Iris pigment epithelial cell (primary cell): ENCODE measurements at places on chromosomes 6 and 20.
A peak's percentile ranks its signal among the peaks of the same experiment; 100 is the strongest.

DNA sequence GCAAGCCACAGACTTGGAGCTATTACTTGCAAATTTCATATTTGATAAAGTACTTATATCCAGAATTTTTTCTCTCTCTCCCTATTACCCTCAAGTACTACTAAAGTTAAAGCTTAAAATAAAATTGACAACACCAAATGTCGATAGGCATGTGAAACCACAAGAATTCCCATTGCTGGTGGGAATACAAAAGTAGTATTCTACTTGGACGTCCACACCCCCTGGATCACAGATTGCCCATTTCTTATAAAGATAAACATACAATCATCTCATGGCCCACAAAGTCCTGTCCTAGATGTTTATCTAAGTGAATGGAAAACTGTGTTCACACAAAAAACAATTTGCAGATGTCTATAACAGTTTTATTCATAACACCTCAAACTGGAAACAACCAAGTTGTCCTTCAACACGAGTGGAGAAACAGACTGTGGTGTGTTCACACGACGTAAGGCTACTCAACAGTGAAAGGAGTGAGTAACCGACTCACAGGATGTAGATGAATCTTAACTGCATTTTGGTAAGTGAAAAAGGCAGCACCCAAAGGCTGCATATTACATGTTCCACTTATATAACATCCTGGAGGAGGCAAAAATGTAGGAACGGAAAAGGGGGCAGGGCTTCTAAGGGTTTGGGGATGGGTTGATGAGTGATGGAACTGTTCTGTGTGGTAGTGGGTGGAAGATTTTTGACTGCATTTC lies 297.4 kb downstream of the THBS2 start:
- DNase-seq = peak; percentile 38

GRCh38 chr6:72721346-72721745 lies 99.5 kb downstream of the KCNQ5 start:
- no peak for DNase-seq

GRCh38 chr6:45728674-45729073 lies 287.0 kb downstream of the CLIC5 start:
- peak; percentile 80 for DNase-seq

GRCh38 chr20:14333721-14334120 lies 3.7 kb downstream of the FLRT3 start:
- no peak for DNase-seq

GRCh38 chr6:117449549-117450439 lies 24.1 kb upstream of the ROS1 start:
- DNase-seq = peak; percentile 83

- DNase-seq = peak; percentile 72
Observed at GRCh38 chr6:26575494-26575939, 21.2 kb upstream of the ABT1 start.

GRCh38 chr6:102742028-102742427 lies 1348.5 kb downstream of the GRIK2 start:
- DNase-seq = no peak

DNA sequence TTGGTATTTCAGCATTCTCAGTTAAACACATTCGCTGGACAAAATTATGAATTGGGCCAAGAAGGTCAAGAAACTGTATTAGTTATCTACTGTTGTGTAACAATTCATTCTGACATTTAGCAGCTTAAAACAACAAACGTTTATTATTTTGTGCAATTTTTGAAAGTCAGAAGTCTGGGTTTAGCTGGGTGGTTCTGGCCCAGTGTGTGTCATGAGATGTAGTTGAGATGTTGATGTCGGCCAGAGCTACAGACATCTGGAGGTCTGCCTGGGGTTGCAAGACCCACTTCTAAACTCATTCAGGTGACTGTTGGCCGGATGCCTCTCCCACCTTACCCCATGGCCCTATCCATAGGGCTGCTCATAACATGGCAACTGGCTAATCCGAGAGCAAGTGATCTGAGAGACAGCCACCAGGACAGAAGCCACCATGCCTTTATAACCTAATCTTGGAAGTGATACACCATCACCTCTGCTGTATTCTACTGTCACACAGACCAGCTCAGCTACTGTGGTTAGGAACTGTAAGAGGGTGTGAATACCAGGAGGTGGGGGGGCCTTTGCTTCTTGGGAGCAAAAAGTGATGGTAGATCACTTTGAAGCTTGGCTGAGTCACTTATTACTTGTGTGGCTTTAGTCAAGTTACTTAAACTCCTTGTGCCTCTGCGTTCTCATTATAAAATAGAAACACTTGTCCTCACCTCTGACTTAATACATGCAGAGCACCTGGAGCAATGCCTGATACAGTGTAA lies 217.0 kb upstream of the MYLIP start:
- DNase-seq = no peak

DNA sequence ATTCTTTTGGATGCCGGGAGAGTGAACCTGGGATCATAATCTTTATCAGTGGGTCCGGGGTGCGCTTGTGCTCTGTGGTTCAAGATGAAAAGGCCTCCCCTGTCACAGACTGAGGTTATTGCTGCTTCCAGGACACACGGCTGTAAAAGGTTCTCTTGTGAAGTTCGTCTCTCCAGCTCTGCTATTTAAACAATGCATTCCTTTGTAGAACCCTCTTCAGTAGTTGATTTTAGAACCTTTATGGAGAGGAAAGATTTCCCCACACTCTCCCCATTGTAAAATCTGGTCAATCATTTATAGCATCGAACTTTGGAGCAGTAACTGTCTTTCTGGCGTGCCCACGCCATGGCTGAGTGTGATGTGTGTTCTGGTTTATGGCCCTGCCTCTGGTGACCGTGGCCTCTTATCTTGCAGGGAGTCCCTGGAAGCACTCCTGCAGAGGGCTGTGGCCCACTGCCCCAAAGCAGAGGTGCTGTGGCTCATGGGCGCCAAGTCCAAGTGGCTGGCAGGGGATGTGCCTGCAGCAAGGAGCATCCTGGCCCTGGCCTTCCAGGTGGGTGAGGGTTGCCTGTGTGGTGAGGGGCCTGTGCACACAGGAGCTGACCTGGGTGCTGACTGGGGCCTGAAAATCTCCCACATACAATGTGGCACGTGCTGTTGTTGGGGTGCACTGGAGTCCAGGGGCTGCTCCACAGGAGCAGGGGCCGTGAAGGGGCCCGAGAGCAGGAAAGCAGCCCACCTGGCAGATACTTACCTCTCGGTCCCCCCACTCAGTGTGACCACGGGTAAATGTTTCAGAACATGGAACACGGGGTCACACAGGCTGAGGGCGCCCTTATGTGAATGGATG lies 11.6 kb upstream of the C20orf204 start:
- DNase-seq = no peak

DNA sequence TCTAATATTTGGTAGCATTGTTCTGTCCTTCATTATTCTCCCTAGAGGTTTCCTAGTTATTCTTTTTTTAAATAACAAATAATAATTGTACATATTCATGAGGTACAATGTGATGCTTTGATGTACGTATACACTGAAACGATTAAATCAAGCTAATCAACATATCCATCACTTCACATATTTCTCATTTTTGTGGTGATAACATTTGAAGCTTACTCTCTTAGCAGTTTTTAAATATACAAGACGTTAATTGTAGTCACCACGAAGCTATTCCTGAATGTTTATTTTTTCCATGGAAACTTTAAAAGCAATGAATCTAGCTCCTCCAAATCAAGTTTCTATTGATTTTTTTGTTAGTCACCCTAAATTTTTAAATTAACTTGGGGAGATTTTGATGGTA lies 116.5 kb upstream of the PRND start:
- no peak for DNase-seq

- no peak for DNase-seq
Observed at GRCh38 chr20:11380283-11380682, 537.4 kb upstream of the BTBD3 start.

DNA sequence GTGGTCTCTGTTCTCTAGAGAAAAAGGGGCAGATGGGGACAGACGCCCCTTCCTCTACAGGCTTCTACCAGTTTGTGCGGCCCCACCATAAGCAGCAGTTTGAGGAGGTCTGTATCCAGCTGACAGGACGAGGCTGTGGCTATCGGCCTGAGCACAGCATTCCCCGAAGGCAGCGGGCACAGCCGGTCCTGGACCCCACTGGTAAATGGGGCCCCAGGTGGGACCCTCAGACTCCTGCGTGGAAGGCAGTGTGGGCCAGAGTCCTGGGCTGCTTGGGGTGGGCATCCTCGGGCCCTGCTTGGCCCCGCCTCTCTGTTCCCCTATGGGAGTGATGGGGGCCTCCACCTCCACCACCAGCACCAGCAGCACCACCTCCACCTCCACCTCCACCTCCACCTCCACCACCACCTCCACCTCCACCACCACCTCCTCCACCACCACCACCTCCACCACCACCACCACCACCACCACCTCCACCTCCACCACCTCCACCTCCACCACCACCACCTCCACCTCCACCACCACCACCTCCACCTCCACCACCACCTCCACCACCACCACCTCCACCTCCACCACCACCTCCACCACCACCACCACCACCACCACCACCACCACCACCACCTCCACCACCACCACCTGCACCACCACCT lies 3.2 kb upstream of the TNFRSF6B start:
- DNase-seq = no peak

DNA sequence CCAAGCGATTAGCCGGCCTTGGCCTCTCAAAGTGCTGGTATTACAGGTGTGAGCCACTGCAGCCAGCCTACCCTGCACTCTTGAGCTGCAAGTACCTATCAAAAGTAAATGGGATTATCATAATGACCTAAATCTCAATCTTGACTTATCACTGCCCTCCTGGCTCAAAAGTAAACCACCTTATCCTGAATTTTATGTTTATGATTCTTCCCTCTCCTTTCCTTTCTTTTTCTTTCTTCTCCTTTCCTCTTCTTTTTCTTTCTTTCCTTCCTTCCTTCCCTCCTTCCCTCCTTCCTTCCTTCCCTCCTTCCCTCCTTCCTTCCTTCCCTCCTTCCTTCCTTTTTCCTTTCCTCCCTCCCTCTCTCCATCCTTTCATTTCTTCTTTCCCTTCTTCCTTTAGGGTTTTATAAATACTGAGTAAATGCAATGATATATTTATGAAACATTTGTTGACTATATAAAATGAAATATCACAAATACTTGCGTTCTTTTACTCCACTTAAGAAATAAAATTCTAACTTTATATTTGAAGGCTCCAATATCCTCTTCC lies 21.0 kb downstream of the SPATS1 start:
- no peak for DNase-seq

DNA sequence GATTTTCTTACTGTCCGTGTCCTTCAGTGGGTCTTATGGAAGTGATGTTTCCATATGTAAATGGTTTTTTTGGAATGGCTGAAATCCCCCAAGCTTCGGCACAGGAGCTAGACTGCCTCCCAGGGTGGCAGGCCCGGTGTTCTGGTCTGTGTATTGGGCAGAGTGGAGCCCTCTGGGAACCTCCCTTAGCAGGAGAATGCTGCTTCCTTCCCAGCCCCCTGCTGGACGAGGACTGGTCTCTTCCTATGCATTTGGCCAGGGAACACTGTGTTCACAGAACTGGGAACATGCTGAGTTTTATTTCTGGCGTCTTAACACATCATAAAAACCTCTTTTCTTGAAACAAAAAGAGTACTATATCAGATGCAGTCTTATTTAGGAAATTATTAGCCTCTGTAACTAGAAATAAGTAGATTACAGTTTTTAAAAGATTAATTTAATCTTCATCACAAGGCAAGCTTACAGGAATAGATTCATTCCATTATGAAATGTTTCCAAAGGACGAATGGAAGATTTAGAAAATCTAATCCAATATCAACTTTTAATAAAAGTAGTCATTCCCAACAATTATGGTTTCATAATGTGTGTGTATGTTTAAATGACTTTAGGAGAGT lies 56.6 kb downstream of the SYTL3 start:
- DNase-seq = peak; percentile 53

DNA sequence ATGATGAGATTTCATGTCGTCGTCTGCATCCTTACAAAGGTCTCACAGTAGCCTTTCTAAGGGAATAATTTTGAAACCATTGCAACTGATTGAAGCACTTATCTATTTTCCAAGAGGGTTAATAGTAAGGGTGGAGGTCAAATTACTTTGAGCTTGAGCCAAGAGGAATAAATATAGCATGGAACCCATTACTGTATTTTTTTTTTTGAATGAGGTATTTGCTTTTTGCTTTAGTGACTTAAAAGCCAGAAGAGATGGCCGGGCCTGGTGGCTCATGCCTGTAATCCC lies 78.3 kb downstream of the SCAND1 start:
- no peak for DNase-seq

DNA sequence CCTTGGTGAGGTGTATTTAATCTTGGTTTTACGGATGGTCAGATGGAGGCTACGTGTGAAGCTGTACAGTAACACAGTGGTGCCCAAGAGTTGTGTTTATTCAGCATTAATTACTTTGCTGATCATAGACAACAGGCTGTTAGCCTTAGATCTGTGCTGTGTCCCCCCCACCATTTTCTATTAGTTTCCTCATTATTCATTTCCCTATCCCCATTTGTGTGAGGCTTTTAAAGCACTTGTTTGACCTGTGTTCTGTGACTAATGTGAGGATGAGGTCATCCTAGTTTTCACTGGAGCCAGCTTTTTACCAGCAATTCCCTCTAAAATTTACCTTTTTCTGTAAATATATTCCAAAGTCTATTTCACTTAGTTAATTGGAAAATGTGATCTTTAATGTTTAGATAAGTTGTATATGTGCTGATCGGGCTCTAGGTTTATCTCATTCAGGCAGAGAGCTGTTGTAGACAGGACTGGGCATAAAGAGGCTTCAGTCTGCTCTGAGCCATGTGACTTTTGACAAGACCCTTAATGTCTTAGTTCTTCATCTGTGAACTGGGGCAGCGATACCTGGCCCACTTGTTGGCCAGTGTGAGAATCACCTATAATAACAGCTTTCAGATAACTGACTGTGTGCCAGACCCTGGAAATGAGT lies 8.4 kb downstream of the MAPRE1 start:
- peak; percentile 49 for DNase-seq

DNA sequence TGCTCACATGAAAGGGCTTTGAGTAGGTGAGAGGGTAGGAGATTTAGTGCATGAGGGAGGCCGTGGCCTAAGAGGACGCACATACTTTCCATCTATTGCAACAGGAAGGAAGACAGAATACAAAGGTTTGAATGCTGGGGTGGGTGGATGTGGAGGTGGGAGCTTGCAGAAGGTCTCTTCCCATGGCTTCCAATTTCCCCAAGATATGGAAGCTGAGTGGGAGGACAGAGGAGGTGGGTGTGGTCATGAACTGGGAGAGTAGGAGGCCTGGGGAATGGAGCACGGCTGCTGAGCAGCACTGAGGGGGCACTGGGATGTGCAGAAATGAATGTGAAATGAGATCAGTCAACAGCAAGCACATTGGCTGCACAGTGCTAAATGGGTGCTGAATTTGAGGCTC lies 70.3 kb downstream of the SCML4 start:
- DNase-seq = no peak

GRCh38 chr6:89267918-89268317 lies 47.2 kb downstream of the GABRR2 start:
- no peak for DNase-seq

DNA sequence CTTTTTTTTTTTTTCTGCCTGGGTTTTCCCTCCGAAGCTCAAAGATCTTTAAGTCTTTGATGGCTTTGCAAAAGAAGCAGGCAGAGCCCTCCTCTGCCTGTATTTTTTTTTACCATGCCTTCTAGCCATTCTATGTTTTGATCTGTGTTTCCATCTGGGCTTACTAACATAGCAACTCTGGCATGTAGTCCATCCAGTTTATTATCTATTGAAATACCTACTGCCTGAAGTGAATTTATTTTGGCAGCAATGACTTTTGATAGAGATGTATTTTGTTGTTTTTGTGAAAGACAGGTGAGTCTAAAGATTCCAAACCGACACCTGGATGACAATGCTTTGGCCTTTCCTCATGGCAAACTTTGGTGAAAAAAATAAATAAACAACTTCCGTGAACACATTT lies 1157.7 kb upstream of the MAP3K7 start:
- DNase-seq = no peak
